Fibroblast of skin of back (primary cell): ENCODE measurements at places on chromosomes 2 and 18.

- DNase-seq: no peak
Measured at GRCh38 chr2:70905443-70906421, 30.0 kb upstream of the ATP6V1B1 start.

GRCh38 chr18:54223568-54224241 is 764 bp downstream of the MBD2 start:
- DNase-seq: peak; percentile 87

DNA sequence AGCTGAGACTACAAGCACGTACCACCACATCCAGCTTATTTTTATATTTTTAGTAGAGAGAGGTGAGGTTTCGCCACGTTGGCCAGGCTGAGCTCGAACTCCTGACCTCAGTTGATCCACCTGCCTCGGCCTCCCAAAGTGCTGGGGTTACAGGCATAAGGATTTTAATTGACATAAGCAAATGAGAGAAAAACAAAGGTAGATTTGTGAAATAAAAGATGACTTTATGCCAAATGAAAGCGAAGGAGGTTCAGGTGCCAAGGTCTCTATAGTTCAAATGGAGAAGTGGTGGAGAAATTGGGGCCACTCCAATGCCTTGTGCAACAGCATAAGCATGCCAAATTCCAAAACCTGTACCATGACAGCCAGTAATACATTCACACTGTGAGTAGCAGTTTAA is 180.6 kb downstream of the MREG start:
- no peak for DNase-seq

- DNase-seq: no peak
Measured at GRCh38 chr2:97676620-97677019, 7.1 kb downstream of the C2orf92 start.

- DNase-seq: no peak
Measured at GRCh38 chr2:217307023-217307422, 447.2 kb upstream of the TNP1 start.

DNA sequence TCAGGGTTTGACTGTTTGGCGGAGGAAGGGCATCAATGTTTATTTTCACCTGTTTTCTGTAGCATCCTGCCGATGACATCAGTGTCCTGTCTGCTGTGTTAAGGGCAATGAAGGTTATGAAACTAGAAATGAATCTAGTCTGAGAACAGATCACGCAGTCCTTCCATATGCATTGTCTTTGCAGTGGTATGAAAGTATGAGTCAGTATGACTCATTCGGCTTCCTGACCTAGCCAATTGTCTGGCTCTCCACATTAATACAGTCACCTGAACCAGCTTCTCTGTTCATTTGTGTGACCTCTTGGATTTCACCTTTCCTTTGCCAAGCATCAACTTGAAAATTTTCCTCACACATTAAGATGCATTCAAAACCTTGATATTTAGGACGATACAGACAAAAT is 353.8 kb downstream of the RND3 start:
- peak; percentile 91 for DNase-seq

DNA sequence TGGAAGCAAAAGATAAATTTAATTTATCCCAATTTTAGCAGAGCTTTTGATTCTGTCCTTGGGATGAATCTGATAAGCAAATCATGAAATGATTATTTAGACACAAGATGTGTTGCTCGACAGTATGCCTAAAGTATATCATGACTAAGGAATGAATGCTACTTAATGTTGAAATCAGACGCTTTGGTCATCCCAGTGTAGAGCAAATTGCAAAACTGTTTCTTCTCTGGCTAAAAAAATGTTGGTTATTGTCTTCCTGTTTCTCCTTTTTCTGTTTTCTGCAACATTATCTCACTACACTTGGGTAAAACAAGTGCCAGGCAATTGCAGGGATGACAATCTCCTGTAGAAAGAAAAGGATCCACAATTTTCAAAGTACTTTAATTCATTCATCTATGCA is 66.4 kb downstream of the BABAM2 start:
- DNase-seq: peak; percentile 33

DNA sequence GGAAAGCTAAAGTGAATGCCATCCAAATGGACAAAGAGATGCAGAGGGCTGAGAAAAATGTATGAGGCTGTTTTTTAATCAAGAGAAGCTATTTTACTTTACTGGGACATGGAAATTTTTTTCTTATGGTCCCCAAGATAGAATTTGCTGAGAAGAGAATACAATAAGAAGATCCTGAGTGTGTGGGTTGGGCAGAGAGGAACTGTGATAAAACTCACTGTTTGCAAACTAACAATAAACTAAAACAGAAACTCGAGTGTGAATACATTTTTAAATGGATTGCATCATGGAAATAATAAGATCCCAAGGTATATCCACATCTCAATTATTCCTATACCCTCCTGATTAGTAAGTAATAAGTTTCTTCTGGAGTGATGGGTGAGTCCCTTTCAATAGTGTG is 4.4 kb downstream of the NEB start:
- no peak for DNase-seq

- peak; percentile 19 for DNase-seq
Measured at GRCh38 chr18:8242151-8242696, 367.0 kb upstream of the RAB12 start.

DNA sequence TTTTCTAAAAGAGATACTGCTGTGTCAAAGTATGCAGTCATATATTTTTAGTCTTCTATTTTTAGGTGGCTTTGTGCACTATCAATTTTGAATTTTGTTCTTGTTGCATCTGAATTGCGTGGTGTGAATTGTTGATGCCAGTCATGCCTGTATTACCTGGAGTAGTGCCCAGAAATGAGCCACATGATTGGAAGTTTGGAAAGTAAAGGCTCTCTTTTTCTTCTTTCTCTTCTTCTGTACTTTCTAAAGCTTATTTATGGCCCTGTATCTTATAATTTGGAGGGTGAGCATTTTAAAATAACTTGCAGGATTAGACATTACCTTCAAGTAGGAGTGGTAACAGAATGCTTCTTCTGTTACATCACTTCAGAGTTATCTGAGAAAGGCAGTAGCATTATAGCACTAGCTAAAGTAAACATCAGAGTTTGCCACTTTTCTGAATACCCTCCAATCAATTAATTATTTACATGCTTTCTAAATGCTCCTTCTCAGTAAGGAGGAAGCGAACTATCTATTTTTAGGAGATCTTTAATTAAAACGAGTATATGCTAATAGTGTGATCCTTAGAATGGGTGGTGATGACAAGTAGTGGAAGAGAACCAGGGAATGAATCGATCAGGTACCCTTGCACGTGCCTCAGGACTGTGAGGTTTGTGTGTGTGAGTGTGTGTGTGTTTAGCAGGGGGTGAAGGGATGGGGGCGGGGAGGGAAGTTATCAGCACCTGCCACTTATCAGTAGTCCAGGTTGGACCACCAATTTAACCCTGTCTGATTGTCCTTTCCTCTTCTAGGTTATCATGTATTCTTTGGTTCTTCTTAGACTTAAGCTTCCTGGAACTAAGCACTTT is 112.5 kb downstream of the MAP3K20 start:
- peak; percentile 82 for DNase-seq

GRCh38 chr2:54945391-54946219 is 104.6 kb downstream of the RTN4 start:
- peak; percentile 43 for DNase-seq

DNA sequence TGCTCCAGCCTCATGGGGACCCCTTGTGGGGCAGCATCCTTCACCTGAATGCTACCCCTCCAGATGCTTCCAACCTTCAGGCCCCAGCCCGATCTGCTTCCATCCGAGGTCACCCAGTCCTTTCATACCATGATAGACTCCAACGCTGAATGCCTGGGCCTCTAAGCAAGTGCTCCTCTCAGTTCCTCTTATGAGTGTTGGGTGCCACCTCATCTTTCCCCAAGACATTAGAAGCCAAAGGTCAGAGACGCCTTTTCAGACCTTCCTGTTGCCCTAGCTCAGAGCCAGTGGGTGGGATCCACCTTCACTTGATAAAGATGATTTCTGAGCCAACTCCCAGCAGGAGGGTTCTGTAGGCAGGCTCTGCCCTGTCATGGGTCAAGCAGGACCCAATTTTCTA is 174.5 kb upstream of the MGAT5 start:
- DNase-seq: no peak

- DNase-seq: no peak
Measured at GRCh38 chr2:38108907-38109731, 33.2 kb upstream of the CYP1B1 start.

DNA sequence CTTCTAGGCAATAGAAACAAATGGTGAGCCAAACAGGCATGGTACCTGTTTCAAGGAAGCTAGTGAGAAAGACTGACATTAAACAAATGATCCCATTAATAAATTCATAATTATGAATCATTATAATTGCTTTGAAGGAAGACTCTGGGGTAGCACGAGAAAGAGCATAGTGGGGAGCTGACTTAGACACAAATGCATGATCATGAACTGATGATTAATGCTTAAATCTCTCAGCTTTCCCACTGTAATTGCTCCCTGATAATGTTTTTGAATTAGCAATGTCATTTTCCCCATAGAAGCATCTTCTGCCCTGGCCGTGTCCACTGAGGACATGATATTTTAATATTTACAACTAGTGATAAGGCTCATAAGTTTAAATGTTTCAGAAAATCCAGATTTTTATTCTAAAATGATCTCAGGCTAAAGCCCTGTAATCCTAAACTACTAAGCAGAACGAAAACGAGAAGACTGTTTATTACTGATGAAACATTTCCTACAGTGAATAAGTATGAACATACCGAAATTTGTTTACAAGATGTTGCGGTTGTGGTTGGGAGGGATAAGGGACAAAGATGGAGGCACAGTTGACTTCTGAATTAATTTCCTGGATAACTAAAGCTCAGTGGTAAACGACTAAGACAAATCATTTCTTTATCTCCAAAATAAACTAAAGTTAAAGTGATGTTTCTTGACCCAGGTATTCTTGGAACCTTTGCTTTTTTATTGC is 47.3 kb upstream of the TACR1 start:
- DNase-seq: no peak

- DNase-seq: peak; percentile 44
Measured at GRCh38 chr18:14086458-14087231, 45.6 kb downstream of the ZNF519 start.

- no peak for DNase-seq
Measured at GRCh38 chr18:77635858-77636257, 386.2 kb downstream of the GALR1 start.

- DNase-seq: no peak
Measured at GRCh38 chr2:64106481-64106880, 37.7 kb downstream of the PELI1 start.

- no peak for DNase-seq
Measured at GRCh38 chr2:171124541-171124940, 36.2 kb downstream of the TLK1 start.

DNA sequence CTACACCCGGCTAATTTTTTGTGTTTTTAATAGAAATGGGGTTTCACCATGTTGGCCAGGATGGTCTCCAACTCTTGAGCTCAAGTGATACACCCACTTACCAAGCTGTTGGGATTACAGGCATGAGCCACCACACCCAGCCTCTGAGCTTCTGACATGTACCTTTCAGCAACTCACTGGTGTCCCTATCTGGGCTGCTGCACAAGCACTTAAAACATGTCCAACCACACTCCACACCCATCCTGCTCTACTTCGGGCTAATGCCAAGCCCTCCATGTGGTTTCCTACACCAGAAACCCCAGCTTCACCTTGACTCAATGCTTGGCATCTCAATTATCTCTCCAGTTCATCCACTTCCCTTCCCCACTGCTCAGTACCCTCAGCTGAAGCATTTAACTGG is 22.4 kb upstream of the ARMC9 start:
- no peak for DNase-seq

DNA sequence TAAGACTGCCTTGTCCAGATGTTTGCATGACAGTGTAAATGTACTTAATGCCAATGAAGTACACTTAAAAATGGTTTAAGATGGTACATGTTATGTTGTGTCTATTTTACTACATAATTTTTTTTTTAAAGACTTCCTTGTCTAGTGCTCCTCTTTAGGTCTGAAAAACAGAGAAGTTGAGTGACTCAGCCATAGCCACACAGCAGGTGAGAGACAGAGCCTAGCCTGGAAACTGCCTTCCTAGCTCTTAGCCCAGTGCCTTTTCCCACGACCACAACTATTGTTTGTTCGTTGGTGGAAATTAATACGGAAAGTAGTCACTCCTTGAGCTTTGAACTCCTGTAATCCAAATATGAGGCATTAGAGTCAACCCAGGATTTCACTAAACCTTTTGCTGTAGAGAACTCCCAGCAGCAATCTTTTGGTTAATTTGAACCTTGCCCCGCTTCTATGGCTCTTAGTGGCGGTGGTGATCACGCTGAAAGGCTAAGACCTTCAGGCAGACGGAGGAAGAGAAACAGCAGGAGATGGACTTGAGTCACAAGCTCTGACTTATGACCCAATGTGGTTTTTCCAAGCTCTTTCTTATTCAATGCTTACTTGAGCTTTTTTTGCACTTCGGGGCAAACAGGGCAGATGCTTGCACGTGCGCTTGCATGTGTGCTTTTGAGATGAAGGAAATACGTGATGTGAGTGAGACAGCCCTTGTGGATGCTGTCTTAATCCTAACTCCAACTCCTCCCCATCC is 21.2 kb downstream of the TRIB2 start:
- DNase-seq: peak; percentile 61

GRCh38 chr18:63132819-63133200 is 186.8 kb downstream of the BCL2 start:
- DNase-seq: no peak

DNA sequence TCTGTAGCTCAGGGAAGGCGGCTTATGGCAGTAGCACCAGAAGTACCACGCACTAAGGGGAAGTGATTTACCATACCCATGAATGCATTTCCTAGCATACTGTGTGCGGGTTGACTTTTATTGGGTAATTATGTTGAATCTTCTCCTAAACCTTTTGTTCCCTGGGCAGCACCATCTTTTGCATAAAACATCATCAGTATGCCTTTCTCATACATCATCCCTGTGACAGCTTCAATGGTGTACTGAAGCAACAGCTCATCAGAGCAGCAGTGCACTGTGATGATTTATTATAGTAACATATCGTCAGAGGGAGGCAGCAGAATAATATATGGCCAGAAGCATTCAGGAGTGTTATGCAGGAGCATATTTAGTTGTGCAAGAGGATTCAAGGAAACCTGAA is 204.9 kb downstream of the CDH7 start:
- DNase-seq: no peak

GRCh38 chr2:61597300-61598289 is 59.4 kb upstream of the XPO1 start:
- no peak for DNase-seq

DNA sequence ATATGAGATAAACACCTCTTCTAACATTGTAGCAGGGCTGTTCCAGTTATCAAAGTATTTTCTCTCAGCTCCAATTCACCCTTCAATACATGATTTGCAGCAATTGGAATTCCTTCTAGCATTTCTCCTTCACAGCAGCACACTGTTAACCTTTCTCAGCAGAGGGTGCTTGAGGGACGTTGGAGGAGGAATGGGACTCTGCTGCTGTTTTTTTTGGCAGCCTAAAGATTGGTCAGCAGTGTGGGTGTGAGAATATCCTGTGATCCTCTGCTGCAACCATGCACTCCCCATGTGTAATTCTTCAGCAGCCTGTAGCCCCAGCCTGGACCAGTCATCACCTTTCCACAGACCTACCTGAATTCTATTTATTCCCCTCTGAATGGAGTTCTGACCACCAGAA is 1708.9 kb upstream of the CELF4 start:
- no peak for DNase-seq

DNA sequence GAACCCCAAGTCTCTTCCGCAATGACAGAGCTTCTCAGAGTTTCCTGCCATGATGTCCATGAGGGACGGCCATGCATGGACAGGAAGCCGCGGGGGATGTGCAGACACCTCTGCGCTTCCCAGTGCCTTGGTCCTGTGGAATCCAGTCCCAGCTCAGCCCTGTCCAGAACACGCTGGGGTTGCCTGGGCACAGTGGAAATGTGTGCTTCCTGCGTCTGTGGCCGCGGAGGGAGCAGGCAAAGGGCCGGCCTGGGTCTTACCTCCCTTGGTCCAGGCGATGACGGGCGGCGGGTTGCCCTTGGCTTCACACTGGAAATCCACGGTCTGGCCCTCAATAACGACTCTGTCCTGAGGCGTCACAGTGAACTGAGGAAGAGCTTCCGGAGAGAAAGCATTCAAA is 79.6 kb downstream of the PXDN start:
- no peak for DNase-seq
